ENCODE measurements at places on chromosomes 1 and 21.

DNA sequence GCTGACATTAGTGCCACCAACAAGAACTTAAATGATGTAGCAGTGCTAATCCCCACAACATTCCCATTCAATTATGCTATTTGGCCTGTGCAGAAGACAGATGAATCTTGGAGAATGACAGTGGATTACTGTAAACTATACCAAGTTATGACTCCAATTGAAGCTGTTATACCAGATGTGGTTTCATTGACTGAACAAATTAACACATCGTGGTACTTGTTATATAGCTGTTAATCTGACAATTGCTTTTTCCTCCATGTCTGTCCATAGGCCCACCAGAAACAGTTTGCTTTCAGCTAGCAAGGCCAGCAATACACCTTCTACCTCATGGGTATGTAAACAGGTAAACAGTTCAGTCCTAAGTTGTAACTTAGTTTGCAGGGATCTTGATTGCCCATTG, 101.1 kb downstream of the S1PR1 start:
- DNase-seq: no peak

DNA sequence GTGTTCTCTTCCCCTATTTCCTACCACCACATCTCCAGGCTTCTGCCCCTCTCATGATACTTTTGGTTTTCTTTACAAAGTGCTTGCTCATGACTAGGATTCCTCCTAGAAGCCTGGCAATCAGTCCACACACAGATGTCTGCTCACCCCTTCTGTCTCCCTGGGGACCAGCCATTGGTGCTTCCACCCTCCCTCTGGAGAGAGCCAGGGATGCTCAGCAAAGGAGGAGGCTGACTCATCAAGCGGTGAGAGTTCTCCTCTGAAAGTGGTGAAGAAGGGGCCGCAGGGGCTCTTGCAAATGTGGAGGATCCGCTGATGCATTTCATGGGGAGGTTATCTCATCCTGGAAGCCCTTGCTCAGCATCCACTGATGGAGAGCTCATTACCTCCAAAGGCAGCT, 14.5 kb downstream of the NT5C1A start:
- no peak for DNase-seq

- DNase-seq: no peak
Observed at GRCh38 chr1:2291577-2291976, 63.5 kb downstream of the SKI start.

DNA sequence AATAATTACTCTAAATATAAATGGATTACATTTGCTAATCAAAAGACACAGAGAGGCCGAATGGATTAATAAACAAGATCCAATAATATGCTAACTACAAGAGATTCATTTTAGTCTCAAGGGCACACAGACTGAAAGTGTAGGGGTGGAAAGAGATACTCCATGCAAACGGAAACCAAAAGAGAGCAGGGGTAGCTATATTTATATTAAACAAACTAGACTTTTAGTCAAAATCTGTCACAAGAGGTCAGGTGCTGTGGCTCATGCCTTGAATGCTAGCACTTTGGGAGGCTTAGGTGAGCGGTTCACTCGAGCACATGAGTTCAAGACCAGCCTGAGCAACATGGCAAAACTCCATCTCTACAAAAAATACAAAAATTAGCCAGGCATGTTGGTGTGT, 33.6 kb upstream of the DISP1 start:
- DNase-seq: no peak

GRCh38 chr1:34824817-34825454, 32.1 kb downstream of the GJA4 start:
- no peak for DNase-seq

GRCh38 chr1:181918880-181919525, 142.5 kb downstream of the ZNF648 start:
- no peak for DNase-seq

DNA sequence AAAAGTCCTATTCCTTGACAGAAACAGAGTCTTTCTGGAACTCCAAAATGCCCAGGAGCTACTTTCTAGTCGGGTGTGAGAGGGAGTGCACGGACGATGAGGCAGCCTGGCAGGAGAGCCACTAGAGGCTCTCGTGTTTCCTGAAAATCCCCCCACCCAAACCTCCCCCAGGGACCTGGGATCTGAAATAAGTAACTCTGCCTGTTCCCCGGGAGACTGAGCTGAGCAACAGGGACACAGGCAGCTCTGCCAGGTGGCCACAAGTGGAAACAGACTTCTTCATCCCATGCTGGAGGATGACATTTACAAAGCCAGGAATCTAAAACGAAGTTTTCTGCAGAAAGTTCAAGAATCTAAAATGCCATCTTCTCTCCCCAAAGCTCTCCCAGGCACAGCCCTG, 77.1 kb downstream of the ITPKB start:
- no peak for DNase-seq

GRCh38 chr21:44888581-44889550, 15.4 kb upstream of the PTTG1IP start:
- no peak for DNase-seq

- no peak for DNase-seq
Observed at GRCh38 chr1:191551019-191551418, 607.2 kb upstream of the RGS18 start.

- DNase-seq: no peak
Observed at GRCh38 chr1:77543822-77544448, 138.5 kb downstream of the ZZZ3 start.

- no peak for DNase-seq
Observed at GRCh38 chr1:964691-965525, 1.4 kb upstream of the PLEKHN1 start.

- no peak for DNase-seq
Observed at GRCh38 chr1:63779338-63780211, 5.8 kb downstream of the ROR1 start.

DNA sequence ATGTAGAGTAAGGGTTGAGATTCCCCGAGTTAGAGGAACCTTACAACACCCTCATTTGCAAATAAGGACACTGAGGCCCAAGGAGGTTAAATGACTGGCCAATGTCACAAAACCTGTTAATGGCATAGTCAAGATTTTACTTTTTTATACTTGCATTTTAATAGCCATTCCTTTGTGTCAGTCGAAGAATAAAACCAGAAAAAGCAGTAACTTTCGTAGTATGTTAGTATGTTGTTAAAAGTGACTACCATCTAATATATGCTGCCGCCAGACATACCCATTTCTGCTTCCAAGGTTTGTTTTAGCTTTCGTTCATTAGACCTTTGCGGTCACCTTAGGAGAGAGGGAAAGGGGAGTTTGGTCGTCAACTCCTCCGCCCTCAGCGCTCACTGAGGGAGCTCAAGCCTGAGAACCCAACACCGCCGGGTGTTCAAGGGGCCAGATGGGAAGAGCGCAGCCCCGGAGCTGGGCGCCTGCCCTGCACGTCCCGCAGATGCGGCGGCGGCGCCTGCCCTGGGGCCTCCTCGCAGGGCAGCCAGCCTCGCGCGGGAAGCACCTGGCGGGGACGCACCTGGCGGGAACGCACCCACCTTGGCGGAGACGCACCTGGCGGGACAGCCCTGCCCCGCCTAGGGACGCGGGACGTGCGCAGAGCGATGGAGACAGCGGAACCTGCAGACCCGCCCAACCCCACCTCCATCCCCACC, 466 bp downstream of the VPS26C start:
- DNase-seq: no peak

- no peak for DNase-seq
Observed at GRCh38 chr1:7268983-7269382, 483.7 kb downstream of the CAMTA1 start.

DNA sequence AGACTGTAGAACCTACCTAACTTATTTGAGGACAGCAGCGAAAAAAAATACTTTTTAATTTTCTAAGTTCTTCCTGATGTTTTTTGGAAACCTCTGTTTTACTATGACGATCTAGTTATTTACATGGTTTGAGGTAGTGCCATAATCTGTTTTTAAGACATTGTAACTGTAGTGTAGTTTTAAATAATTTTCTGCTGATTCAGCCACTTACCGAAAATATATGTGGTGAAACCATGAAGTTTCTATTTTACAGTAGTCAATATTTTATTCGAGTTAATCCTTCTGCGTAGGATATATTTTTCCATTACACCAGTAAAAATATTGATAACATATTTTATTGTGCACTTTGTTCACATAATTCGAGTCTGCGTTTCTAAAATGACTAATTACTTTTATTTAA, 121.7 kb upstream of the RRP15 start:
- no peak for DNase-seq

GRCh38 chr1:22533244-22533895, 29.9 kb upstream of the EPHA8 start:
- DNase-seq: no peak

DNA sequence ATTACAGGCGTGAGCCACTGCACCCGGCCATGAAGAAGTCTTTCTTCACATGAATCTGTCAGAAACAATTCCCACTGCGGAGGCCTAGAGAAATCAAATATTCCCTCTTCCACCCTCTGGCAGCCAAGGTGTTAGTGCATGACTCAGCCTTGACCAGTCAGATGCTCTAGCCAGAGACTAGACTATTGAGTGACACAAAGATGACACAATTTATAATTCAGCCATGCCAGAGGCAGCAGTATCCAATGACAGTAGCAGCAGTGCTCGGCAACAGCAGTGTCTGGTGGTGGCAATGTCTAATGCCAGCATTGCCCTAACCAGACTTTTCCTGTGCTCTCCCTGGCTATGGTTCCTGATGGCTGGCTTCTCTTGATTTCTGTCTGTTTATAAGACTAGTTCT, 8.7 kb downstream of the CTXND2 start:
- no peak for DNase-seq

DNA sequence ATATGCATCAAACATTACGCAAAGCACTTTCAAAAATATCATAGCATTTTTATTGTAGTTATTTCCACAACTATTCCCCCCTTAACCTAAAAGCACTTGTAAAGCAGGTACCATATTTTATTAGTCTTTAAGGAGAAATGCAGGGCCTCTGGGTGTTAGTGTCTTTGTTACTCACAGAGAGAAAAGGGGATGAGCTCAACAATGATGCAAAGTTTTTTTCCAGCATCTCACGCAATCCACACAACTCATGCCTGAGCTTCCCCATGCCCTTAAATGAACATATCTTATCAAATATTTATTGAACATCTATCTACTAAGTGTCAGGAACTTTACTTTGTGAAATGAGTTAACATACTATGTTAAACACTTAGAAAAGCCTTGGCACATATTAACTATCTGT, 50.6 kb downstream of the BEND5 start:
- DNase-seq: no peak

DNA sequence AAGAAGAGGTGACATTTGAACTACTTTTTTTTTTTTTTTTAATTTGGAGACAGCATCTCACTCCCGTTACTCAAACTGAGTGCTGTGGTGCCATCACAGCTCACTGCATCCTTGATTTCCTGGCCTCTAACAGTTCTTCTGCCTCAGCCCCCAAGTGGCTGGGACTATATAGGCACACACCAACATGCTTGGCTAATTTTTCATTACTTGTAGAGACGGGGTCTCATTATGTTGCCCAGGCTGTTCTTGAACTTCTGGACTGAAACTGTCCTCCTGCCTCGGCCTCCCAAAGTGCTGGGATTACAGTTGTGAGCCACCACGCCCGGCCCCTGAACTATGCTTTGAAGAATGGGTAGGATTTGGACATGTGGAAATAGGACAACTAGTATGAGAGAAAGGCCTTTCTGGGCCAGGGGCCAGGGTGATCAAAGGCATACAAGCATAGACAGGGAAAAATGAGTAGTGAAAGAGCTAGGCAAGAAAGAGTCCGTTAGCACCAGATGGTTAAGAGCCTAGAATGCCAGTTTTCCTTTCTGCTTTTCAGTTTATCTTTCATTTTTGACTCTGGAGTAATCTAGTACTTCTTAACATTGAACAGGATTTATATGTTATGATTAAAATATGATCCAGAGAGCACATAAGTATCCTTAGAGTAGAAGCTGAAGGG, 6.3 kb downstream of the RABGAP1L start:
- DNase-seq: no peak

GRCh38 chr1:74641876-74642275, 31.7 kb downstream of the ERICH3 start:
- DNase-seq: no peak

GRCh38 chr21:42319851-42320572, 4.8 kb upstream of the TFF3 start:
- no peak for DNase-seq

GRCh38 chr21:45721671-45722070, 78.1 kb downstream of the PCBP3 start:
- no peak for DNase-seq

DNA sequence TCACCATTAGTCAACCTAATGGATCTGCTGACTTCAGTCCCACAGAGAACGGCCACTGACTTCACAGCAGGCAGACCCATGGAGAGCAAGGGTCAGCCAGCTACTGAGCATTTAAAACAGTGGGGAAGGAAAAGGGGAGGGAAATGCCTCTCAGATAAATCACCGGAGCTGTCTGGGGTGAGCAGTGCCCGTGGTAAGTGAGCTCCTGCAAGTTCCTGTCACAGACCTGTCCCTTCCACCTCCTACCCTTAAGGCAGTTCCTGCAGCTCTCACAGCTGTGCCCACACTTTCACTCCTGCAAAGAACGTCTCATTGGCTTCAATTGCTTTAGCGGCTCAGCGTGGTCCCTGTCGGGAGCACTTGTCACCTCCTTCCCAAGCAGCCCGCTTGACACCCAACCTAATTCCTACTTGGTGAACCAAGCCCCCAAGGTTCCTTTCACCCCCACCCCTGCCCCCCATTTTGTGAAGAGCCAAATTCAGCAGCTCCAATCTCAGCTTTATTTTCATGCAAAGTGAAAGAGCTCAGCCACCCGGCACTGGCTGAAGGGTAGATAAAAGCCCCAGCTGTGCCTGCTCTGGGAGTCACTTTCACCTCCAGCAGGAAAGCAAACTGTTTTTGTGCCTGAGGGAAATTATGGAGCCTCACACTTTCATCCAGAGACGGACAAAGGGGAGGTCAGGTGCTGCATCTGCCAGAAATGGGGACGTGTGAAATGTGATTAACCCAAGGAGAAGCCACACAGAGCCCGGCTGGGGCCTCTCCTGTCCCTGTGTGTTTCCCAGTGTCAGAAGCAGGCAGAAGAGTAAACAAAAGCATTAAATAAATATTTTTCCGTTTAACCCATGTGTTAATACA, 306.2 kb downstream of the TTLL7 start:
- no peak for DNase-seq

DNA sequence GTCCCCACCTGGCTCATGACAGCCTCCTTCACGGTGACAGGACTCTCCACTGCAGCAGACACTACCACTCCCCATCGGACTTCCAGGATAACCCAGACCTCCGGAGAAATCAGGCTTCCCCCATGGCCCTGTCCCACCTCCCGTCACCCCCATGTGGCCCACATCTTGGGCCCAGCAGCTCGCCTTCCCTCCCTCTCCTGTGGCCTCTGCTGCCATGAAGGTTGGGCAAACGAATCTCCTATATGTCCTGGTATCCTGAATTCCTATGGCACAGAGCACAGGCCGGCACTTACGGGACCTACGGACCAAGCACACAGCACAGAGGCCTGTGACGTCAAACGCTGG, 82.0 kb downstream of the NPHP4 start:
- DNase-seq: no peak

Data from stimulated activated CD4-positive, alpha-beta T cell treated with anti-CD3 and anti-CD28 coated beads, TNF-alpha, amount 100 ng/mL, for 4 hours (primary cell).